ENCODE measurements at places on chromosomes 7 and 10.

DNA sequence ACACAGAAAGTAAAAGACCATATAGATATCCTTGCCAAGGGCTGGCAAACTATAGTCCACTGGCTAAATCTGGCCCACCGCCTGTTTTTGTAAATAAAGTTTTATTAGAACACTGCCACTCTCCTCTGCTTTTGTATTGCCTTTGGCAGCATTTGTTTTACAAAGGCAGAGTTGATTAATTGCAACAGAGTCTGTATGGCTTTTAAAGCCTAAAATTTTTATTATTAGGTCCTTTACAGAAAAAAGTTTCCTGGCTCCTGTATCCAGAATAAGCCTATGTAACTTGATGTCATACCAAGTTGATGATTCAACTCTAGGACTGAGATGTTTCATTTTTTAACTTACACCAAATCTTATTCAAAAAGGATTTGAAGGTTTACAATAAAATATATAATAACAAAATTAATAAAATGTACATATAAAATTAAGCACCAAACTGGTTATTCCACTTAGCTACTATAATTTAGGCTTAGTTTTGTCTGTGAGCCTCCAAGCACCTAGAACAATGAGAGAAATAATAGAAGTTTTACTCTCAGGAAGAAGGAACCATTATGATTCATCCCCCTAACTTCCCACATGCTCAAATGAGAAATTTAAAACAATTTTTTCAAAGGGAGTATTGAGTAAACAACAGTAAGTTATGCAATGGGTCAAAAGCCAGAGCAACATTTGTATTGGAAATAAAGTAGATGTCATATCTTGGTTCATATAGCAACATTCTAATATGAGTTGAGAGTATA, 31.9 kb downstream of the CPED1 start:
- no peak for DNase-seq

GRCh38 chr10:1241973-1242935, 186.1 kb downstream of the WDR37 start:
- no peak for DNase-seq

DNA sequence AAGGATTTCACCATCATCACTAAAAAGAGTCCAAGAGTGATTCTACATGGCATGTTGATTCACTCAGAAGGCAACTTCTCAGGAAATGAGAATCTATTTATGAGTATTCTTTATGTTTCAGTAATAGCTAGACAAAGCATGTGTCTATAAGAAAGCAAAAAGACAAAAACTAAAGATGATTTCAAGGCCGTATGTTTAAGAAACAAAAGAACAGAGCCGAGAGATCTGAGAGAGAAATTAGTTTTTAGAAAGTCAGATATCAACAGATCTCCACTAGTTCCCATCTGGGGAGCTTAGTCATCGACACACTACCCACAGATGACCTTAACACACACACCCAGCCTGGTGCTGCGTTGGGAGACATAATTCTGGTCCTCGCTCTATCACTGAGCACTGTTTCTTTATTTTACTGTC, 21.0 kb downstream of the PIP4K2A start:
- DNase-seq: no peak

- no peak for DNase-seq
Observed at GRCh38 chr7:2006231-2006771, 226.4 kb downstream of the MAD1L1 start.

DNA sequence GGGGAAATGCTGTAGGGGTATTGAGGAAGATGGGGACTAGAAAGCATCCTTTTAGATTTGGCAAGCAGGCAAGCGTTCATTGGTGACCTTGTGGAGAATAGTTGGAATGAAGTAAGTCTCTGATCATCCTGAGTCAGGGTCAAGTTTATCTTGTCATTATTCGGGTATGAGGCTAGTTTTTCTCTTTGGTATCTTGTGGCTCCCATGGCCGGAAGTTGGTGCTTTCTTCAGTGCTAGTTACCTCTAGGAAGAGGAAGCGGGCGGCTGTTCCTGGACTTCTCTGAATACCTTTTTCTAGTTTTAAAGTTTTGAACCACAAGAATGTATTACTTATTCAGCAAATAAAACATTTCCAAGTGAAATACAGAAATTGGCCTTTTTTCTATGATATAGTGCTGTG, 9.2 kb downstream of the CREM start:
- no peak for DNase-seq

All from amygdala (tissue), 56 donors.